Natural killer cell (primary cell): ENCODE measurements at places on chromosomes 4 and X.

DNA sequence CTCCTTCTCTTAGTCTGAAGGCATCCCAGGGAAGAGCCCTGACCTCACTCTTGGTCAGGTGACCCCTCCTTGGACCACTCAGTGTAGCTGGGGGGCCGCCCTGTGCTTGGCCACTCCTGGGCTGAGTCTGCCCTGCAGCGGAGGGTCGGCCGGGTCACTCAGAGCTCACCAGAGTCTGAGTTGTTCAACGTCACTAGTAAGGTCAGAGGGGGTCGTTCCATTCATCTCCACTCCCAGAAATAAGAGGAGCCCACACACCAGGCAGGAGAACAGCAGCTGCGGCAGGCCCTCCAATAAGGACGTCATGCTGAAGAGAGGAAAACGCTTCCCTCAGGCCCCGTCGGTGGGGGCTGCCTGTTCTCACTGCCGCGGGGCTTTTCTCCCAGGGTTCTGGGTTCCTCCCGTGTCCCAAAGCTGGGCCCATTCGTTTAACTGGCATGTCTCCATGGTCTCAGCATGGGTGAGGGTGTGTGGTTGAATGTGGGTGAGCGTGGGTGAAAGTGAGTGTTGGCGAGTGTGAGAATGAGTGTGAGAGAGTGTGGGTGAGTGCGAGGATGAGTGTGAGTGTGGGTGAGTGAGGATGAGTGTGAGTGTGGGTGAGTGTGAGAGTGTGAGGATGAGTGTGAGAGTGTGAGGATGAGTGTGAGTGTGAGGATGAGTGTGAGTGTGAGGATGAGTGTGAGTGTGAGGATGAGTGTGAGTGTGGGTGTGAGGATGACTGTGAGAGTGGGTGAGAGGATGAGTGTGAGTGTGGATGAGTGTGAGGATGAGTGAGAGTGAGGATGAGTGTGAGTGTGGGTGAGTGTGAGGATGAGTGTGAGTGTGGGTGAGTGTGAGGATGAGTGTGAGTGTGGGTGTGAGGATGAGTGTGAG, 47.7 kb downstream of the ING2 start:
- DNase-seq = no peak

- no peak for DNase-seq
Observed at GRCh38 chrX:114272096-114272686, 311.7 kb upstream of the HTR2C start.

DNA sequence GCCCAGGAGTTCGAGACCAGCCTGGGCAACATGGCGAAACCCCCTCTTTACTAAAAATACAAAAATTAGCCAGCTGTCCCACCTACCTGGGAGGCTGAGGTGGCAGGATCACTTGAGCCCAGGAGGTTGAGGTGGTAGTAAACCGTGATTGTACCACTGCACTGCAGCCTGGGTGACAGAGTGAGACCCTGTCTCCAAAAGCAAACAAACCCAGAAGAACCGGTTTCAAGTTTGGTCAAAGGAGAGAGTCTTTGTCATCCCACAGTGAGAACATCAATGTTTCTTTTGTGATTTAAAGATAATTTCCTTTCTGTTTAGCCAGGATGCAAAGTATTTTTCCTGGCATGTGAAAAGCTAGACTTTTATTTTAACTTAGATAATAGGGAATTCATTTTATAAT, 26.7 kb downstream of the PDK3 start:
- DNase-seq = no peak

DNA sequence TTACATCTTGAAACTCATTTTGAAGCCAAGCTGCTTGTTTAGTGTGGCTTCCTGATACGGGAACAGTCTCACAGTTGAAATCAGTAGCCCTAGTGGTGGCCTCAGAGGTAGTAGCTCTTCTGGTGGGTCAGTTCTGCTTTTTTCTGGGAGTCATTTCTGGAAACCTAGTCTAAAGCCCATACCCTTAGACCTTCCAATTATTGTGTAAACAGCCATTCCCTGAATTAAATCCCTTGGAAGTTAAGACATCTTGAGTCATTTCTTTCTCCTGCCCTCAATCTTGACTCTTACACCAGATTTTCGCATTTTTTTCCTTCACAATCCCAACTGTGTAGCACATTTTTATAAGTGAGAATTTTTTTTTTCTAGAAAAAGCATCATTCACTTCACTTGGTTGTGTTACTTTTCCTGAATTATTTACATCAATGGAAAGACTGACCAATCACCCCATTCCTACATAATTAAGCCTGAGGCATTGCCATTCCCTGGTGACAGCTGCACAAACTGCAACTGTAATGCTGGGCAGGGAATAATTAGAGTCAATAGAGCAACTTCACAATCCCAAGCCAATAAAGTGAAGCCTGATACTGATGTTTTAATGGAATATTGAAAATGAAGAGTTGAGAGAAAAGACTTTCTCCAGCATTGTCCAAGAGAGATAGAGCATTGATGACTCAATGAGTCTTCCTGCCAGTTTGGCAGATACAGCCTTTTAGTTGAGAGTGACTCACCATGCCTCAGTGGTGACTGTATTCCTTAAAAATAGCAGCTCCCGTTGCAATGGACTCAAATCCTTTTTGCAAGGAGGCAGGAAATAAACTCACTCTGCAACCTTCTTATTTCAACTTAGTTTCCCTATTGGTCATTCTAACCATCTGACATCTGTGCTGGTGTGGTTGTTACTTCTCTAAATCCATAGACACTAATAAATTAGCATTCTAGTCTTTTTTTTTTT, 13.0 kb upstream of the SEPSECS start:
- no peak for DNase-seq

DNA sequence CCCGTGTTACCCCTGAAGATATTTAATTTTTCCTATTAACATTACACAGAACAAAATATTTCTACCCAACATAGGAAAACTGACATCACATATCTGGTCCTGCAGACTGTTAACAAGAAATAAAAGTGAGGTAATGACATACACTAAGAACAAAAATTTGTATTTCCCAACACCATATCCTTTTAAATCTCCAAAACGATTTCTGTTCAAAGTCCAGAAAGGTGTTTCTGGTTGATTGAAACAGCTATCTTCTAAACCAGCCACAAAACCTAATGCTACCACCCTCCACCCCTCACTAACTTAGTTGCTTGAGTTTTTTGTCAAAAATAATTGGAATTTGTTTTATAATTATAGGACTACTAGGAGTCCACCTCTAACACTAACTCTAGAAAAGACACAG, 7.1 kb downstream of the ANKRD50 start:
- no peak for DNase-seq

DNA sequence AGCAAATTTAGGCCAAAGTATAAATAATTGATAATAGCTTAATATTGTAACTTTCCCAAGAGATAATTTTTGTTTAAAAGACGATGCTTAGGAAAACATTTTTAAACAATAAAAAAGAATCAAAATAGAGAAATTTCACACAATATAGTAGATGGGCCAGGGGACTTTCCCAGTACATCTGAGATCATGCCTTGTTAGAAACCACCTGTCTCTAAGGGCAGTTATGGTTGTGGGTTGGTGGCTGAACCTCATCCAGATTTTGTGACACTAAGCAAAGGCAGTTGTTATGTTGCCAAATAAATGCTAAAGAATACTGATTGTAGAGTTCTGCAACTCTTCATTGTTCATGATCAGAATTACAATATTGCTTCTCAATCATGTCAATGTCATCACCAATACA, 270.6 kb downstream of the BANK1 start:
- no peak for DNase-seq

- no peak for DNase-seq
Observed at GRCh38 chr4:26342328-26343037, 21.7 kb downstream of the RBPJ start.

GRCh38 chrX:103674531-103675454, 11.7 kb downstream of the MORF4L2 start:
- DNase-seq = no peak

- no peak for DNase-seq
Observed at GRCh38 chr4:96599752-96600151, 759.9 kb downstream of the PDHA2 start.

GRCh38 chr4:69642961-69643360, 3.5 kb upstream of the UGT2A2 start:
- DNase-seq = no peak

DNA sequence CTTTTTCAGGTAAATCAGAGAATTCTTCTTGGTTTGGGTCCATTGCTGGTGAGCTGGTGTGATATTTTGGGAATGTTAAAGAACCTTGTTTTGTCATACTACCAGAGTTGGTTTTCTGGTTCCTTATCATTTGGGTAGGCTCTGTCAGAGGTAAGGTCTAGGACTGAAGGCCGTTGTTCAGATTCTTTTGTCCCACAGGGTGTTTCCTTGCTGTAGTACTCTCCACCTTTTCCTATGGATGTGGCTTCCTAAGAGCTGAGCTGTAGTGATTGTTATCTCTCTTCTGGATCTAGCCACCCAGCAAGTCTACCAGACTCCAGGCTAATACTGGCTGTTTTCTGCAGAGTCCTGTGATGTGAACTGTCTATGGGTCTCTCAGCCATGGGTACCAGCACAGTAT, 367.5 kb upstream of the GATB start:
- DNase-seq = no peak

- DNase-seq = no peak
Observed at GRCh38 chrX:14051416-14051815, 21.7 kb upstream of the GEMIN8 start.

GRCh38 chr4:74891037-74891436, 41.9 kb upstream of the PARM1 start:
- DNase-seq = no peak

GRCh38 chrX:40474205-40474626, 106.6 kb upstream of the ATP6AP2 start:
- DNase-seq = no peak

- no peak for DNase-seq
Observed at GRCh38 chrX:40809210-40809609, 73.9 kb upstream of the MED14 start.

DNA sequence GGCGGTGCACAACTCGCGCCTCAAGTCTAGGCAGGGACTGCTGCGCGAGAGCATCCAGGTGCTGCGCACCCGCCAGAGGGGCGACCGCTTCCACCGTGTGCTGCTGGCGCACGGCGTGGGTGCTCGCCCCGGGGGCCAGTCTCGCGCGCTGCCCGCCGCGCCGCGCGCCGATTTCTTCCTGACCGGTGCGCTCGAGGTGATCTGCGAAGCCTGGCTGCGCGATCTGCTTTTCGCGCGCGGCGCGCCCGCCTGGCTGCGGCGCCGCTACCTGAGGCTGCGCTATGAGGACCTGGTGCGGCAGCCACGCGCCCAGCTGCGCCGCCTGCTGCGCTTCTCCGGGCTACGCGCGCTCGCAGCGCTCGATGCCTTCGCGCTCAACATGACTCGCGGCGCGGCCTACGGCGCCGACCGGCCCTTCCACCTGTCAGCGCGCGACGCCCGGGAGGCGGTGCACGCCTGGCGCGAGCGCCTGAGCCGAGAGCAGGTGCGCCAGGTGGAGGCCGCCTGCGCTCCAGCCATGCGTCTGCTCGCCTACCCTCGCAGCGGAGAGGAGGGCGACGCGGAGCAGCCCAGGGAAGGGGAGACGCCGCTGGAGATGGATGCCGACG, 1.3 kb downstream of the CHST7 start:
- DNase-seq = peak; percentile 17

GRCh38 chrX:103396186-103396585, 19.8 kb downstream of the BEX3 start:
- no peak for DNase-seq

GRCh38 chr4:84563002-84563401, 19.9 kb upstream of the CDS1 start:
- DNase-seq = no peak

DNA sequence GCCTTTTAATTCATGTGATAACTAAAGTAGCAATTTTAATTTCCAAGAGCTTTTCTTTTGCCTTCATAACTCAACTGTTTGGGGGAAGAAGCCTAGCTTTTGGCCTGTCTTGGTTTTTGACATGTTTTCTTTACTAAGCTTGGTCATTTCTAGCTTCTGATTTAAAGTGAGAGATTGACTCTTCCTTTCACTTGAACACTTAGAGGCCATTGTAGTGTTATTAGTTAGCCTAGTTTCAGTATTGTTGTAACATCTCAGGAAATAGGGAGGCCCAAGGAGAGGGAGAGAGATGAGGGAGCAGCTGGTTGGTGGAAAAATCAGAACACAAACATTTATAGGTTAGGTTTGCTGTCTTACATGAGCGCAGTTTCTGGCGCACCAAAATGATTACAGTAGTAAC, 44.8 kb downstream of the DCLK2 start:
- no peak for DNase-seq

DNA sequence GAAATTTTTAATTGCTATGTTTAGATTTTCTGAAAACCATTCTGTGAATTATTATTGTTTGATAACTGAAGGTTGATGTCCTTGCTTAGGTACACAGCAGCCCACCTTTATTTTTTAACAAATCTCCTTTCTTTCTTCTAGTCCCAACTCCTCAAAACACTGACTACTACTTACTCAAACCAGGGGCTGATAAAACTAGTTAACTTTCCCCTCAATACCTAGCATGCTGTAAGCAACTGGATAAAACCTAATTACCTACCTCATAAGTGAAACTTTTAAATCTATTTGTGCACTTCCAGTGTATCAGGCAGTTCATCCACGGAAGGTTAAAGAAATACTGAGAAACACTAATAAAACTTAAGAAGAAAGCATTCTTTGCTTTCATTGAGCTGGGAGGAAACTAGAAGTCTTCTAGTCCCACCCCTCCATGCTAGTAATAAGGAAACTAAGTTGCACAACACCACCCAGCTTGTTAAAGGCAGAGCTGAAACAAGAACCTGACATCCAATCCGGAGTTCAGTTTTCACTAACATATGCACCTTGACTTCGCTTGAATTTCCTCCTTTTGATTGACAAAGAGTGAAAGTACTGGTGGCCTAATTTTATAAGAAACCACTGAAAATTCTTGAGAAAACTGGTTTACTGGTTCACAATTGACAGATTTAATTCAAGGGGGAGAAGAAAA, 180.2 kb upstream of the TET2 start:
- DNase-seq = no peak

- no peak for DNase-seq
Observed at GRCh38 chr4:86924811-86925210, 10.0 kb upstream of the AFF1 start.

DNA sequence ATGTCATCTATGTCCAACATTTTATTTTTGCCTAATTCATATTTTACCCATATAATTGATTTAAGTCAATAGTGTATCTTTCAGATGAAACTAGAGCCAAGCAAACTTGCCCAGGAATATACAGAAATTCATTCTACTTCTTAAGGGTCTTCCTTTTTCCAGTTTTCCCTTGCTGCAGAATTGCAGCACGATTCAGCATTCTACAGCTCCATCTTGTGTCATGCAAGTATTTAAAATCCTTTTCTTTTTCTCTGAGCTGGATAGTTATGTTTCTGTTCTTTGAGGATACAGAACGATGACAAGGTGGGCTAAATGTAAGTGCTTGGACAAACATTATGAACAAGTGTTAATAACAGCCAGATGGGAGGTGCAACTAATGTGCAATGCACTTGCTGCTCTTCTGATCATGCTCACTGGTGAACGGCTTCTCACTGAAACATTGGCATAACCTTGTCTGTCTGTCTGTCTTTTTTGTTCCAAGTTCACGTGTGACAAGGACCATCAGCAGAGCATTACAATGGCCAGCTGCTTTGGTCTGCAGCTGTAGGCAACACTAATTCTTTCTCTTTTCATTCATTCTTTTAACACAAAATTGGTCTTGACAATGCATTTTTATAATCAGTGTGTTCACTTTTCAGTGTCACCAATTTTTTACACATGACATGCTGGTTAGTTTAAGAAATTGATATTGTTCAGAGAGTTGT, 1821.7 kb downstream of the ARAP2 start:
- no peak for DNase-seq

- peak; percentile 42 for DNase-seq
Observed at GRCh38 chr4:154018659-154019058, 229.8 kb upstream of the SFRP2 start.

GRCh38 chr4:26784207-26784865, 76.3 kb upstream of the STIM2 start:
- DNase-seq = no peak

GRCh38 chrX:44147130-44147529, 173.9 kb upstream of the NDP start:
- no peak for DNase-seq
